Large intestine (tissue), 12 donors: ENCODE measurements at places on chromosomes 7 and 10. TPM values are rescaled to one million over a fixed set of nuclear protein-coding genes. Genes with fewer than 3 reads are reported as not detected.

Gene RP9
- 19.3 TPM for polyA plus RNA-seq

Gene GNAT3
- polyA plus RNA-seq = 0.57 TPM

Gene ZP3
- 2.9 TPM for polyA plus RNA-seq

Gene ENKUR
- 2.6 TPM for polyA plus RNA-seq

Gene GCK
- 2.3 TPM for polyA plus RNA-seq

Gene LRIT2
- not detected for polyA plus RNA-seq

Gene FGF8
- polyA plus RNA-seq = not detected

Gene REPIN1
- 135 TPM for polyA plus RNA-seq

Gene ACBD5
- polyA plus RNA-seq = 44.0 TPM

Gene PRF1
- 2.0 TPM for polyA plus RNA-seq

Gene STOX1
- 5.8 TPM for polyA plus RNA-seq

Gene BEND7
- polyA plus RNA-seq = 7.7 TPM

Gene INA
- polyA plus RNA-seq = 16.9 TPM

Gene ADAP1
- 62.0 TPM for polyA plus RNA-seq

Gene NPSR1
- polyA plus RNA-seq = 0.16 TPM

Gene LGI1
- polyA plus RNA-seq = 3.4 TPM

Gene SAP25
- 7.9 TPM for polyA plus RNA-seq

Gene ZFAND2A
- polyA plus RNA-seq = 20.2 TPM

Gene GPNMB
- 6.0 TPM for polyA plus RNA-seq

Gene CACUL1
- polyA plus RNA-seq = 24.1 TPM

Gene NFKB2
- 22.7 TPM for polyA plus RNA-seq

Gene RAPGEF5
- polyA plus RNA-seq = 29.8 TPM

Gene CADPS2
- 15.1 TPM for polyA plus RNA-seq

Gene LIPJ
- 0.10 TPM for polyA plus RNA-seq

Gene GJD4
- 0.09 TPM for polyA plus RNA-seq

Gene IL6
- polyA plus RNA-seq = 2.1 TPM

Gene ZNF467
- 6.0 TPM for polyA plus RNA-seq

Gene AOAH
- 17.8 TPM for polyA plus RNA-seq

Gene VWA2
- polyA plus RNA-seq = 4.6 TPM

Gene RFC2
- polyA plus RNA-seq = 19.5 TPM

Gene TRIM56
- 25.6 TPM for polyA plus RNA-seq

Gene COL17A1
- polyA plus RNA-seq = 8.8 TPM

Gene JAKMIP3
- polyA plus RNA-seq = 0.45 TPM

Gene CALHM2
- 8.4 TPM for polyA plus RNA-seq

Gene SFMBT2
- polyA plus RNA-seq = 3.5 TPM

Gene EBLN1
- polyA plus RNA-seq = not detected

Gene FAM13C
- polyA plus RNA-seq = 5.7 TPM

Gene DTX2
- polyA plus RNA-seq = 17.4 TPM

Gene SPAM1
- polyA plus RNA-seq = 1.0 TPM

Gene SPDYE6
- polyA plus RNA-seq = 4.3 TPM

Gene MSMB
- 0.25 TPM for polyA plus RNA-seq

Gene ZNF853
- 5.7 TPM for polyA plus RNA-seq

Gene PROSER2
- 6.7 TPM for polyA plus RNA-seq

Gene LIPM
- 0.04 TPM for polyA plus RNA-seq

Gene TSPAN13
- 189 TPM for polyA plus RNA-seq

Gene TWIST1
- 0.61 TPM for polyA plus RNA-seq

Gene ENTPD7
- 56.2 TPM for polyA plus RNA-seq

Gene SKAP2
- 31.2 TPM for polyA plus RNA-seq

Gene TEX36
- polyA plus RNA-seq = 0.07 TPM

Gene PRKG1
- polyA plus RNA-seq = 12.0 TPM

Gene GSDME
- polyA plus RNA-seq = 87.6 TPM
